ENCODE measurements at places on chromosomes 16 and 17. TPM values are rescaled to one million over a fixed set of nuclear protein-coding genes. Genes with fewer than 3 reads are reported as not detected.

Gene TRPV2
- 22.3 TPM for total RNA-seq

Gene GRIN2A
- total RNA-seq = 1.5 TPM

Gene PROCA1
- total RNA-seq = 1.5 TPM

Gene ERN1
- total RNA-seq = 31.4 TPM

DNA sequence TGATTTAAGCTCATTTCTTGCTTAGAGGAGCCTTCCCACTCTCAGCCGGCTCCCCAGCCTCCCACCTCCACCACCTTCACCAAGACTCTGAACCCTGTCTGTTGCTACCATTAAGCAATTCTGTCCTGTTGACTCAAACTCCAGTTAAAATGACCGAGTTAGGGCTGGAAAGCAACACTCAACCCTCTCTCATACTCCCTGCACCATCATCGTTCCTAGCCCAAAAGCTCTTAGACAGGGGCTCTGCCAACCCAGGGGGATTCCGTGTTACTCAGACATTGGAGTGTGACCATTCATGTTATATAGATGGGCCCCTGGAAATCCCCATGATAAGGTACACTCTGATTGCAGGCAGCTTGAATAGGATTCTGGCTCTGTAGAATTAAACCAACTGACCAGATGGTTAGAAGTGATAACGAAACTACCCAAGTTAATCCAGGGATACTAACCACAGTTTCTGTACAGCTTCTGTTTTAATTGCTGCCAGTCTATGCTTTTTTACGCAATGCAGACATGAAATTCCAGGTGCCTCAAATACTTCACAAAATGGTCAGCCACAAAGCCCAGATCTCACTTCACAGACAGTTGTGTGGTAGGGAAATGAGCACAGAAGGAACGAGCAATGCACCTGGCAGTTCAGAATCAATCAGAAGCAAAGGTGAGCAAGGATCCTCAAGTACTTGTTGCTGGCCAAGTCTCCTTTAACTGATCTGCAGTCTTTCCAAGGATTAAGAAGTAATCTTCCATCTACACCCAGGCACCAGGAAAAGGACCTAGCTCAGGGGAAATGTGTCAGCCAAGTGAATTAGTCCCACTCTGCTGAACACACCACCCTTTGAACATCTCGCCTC lies 2.1 kb downstream of the SSTR2 start:
- peaks cover 6% of the 10 kb centered on the region for H3K27me3 ChIP-seq
- no peaks in the 10 kb centered on the region for H3K36me3 ChIP-seq

DNA sequence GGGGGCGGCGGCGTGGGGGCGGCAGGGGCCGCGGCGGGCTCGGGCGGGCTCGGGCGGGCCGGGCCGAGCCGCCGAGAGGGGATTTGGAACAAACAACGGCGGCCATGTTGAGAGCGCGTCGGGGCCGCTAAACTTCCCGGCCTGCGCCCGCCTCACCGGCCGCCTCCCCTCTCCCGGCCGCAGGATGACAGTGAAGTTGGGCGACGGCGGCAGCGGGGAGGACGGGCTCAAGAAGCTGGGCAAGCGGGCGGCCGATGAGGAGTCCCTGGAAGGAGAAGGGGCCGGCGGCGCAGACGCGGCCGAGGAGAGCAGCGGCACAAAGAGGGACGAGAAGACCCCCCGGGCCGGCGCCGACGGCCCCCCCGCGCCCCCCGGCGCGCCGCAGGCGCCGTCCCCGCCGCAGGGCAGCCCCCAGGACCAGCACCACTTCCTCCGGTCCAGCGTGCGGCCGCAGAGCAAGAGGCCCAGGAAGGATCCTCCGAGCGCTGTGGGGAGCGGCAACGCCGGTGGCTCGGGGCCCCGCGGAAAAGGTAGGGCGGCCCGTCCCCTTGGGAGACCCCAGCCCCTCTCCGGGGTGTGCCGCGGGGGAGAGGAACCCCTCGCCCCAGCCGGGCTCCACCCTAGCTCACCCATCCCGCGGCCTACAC lies 2.4 kb downstream of the CRAMP1 start:
- peaks cover 44% of the 10 kb centered on the region for H3K4me1 ChIP-seq
- no peak for DNase-seq
- H3K27ac ChIP-seq = peak overlapping the region; percentile 64
- H3K36me3 ChIP-seq = no peaks in the 10 kb centered on the region
- H3K27me3 ChIP-seq = no peaks in the 10 kb centered on the region

- H3K27ac ChIP-seq = peak overlapping the region; percentile 74
- no peaks in the 10 kb centered on the region for H3K27me3 ChIP-seq
- H3K4me3 ChIP-seq = peak overlapping the region; percentile 37
- DNase-seq = no peak
- peaks cover 34% of the 10 kb centered on the region for H3K4me1 ChIP-seq
Measured at GRCh38 chr16:20611975-20612481, 35.9 kb upstream of the ACSM2B start.

DNA sequence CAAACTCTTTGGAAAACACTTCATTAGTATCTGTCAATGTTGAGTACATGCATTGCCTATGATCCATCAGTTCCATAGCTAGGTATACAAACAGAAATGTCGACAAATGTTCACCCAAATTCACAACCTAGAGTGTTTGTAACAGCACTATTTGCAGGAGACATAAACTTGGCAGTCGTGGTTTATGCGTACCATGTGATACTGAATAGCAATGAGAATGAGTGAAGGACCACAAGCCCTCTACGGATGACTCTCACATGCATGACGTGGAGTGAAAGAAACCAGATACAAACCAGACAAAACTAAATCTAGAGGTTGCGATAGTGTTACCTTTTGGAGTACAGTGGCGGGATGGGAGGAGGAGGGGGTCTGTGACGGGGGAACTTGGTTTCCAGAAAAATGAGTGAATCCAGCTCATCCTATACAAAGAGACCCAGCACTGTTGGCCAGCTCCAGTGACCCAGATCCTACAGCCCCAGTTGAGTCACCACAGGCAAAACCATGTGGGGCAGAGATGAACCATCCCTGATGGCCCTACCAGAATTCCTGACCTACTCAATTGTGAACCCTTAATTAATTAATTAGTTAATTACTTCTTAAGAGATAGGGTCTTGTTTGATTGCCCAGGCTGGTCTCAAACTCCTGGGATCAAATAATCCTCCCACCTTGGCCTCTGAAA lies 15.9 kb upstream of the ULK2 start:
- H3K4me1 ChIP-seq = no peaks in the 10 kb centered on the region
- no peak overlapping the region for H3K27ac ChIP-seq
- no peak overlapping the region for H3K4me3 ChIP-seq
- no peaks in the 10 kb centered on the region for H3K36me3 ChIP-seq

GRCh38 chr17:74012465-74012864 lies 191.0 kb upstream of the RPL38 start:
- H3K4me1 ChIP-seq = no peaks in the 10 kb centered on the region
- no peaks in the 10 kb centered on the region for H3K27me3 ChIP-seq
- H3K36me3 ChIP-seq = no peaks in the 10 kb centered on the region
- DNase-seq = no peak

DNA sequence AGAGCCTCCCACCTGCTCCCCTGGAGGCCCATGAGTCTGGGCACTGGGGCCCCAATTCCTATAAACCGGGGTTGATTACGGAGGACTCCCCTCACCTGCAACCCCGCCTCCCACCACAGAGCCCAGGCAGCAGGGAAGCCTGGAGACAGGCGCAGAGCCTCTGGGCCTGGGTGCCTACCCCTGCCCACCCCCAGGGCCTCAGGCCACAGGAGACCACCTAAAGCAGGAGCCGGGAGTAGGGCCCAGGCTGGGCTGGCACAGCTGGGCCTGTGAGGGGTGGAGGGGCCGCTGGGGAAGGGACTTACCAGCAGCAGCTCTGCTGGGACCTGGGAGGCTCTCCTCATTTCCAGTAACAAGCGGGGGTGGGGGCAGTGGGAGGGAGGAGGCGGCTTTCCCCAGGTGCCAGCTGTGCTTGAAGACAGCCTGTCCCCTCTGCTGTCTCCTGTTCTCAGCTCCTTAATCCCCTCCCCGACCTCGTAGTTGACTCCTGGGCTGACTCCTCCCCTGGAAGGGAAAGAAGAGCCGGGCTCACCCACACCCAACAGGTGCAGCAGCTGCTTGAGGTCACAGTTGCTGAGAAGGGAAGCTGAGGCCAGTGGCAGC lies 46.8 kb downstream of the TMEM235 start:
- no peaks in the 10 kb centered on the region for H3K27me3 ChIP-seq
- H3K27ac ChIP-seq = no peak overlapping the region
- DNase-seq = no peak
- H3K4me1 ChIP-seq = no peaks in the 10 kb centered on the region

DNA sequence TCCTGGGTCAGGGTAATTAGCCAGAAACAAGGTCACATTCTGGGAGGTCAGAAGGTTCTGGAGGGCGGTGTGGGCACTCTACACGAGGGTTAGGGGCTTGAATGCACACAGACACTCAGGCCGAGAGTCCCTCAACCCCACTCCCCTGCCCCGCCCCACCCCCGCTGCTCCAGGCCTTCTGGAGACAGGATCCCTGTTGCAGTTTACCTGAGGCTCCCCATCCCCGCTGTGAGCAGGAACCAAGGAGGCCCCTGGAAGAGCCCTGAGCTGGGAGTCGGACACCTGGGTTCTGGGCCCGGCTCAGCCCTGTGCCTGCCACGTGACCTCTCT lies 4.4 kb upstream of the ACTG1 start:
- H3K27me3 ChIP-seq = no peaks in the 10 kb centered on the region
- DNase-seq = no peak
- H3K4me3 ChIP-seq = peak overlapping the region; percentile 93
- H3K36me3 ChIP-seq = no peaks in the 10 kb centered on the region

DNA sequence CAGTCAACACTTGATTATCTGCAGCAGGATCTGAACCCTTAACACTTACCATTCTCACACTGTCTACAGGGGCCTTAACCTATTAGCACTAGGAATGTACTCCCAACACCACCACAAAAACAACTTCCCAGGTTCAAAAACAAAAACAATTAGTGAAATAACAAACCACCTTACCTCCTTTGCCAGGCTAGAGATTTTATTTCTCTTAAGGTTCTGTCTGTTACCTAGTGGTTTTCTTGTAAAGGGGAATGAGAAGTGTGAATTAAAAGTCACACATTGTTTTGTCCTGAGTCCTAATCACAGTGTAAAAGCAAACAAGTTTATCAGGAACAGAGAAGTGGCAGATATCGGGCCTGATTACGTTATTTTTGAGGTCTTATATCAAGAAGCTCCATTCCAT lies 9.7 kb downstream of the SMARCE1 start:
- no peaks in the 10 kb centered on the region for H3K4me1 ChIP-seq
- no peak overlapping the region for H3K27ac ChIP-seq
- no peak for DNase-seq
- H3K36me3 ChIP-seq = peaks cover 61% of the 10 kb centered on the region
- no peak overlapping the region for H3K4me3 ChIP-seq

Data from vagina (tissue), 2 donors.